Memory B cell (primary cell): ENCODE measurements at places on chromosomes 6 and 20.

- no peak overlapping the region for H3K4me3 ChIP-seq
- peaks cover 20% of the 10 kb centered on the region for H3K36me3 ChIP-seq
- H3K27me3 ChIP-seq: no peaks in the 10 kb centered on the region
- H3K27ac ChIP-seq: no peak overlapping the region
Observed at GRCh38 chr20:16476032-16476431, 97.2 kb downstream of the KIF16B start.

- no peaks in the 10 kb centered on the region for H3K4me1 ChIP-seq
- H3K4me3 ChIP-seq: no peak overlapping the region
Observed at GRCh38 chr6:122589115-122589514, 21.1 kb upstream of the PKIB start.

DNA sequence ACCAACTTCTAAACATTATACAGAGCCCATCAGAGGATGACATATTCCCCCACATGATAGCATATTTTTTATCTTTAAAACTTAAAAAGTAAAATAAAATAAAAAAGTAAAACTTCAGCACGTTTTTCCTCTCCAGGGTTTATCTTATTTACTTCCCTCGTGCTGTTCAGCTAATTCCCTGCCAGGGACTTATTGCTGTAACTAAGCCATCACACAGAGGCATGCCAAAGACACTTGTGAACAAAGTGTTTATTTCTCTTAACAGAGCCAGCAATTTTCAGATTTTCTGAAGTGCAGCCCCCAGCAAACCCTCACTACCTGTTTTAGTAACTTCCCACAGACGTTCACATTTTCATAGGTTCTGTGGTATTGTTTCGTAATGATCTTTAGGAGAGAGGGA lies 293.8 kb downstream of the ZNF217 start:
- H3K4me3 ChIP-seq: no peak overlapping the region
- DNase-seq: no peak
- H3K36me3 ChIP-seq: no peaks in the 10 kb centered on the region
- no peaks in the 10 kb centered on the region for H3K4me1 ChIP-seq
- H3K27ac ChIP-seq: no peak overlapping the region

DNA sequence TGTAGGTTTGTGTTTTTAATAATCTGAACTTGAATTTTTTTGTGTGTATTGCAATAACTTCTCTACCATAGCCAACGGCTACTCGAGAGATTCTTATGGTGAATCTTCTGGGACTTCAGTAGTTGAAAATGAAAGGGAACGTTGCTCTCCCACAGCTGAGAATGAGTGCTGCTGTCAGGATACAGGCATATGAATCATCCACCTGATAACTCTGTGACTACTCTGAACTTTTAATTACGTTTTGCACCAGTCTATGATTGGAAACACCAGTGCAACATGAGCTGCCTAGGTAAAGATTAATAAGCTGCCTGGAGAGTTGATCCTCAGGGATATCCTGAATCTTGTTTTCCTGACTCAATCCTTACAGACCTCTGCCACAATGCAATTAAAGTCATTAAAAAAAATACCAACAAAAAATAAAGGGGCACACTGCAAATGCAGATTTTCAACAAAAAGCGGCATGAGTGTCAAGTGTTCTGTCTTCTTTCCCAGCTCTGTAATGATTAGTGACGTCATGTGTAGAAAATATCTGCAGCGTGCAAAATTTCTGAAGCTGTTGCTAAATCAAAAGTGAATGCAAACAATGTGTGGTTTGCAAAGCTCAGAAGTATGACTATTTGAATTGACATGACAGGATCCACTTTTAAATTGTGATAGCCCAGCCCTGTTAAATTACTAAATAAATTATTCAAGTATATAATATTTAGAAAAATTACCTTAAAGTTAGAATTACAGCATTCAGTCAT lies 432.2 kb downstream of the HTR1B start:
- H3K36me3 ChIP-seq: no peaks in the 10 kb centered on the region
- no peaks in the 10 kb centered on the region for H3K27me3 ChIP-seq
- DNase-seq: no peak
- H3K4me1 ChIP-seq: no peaks in the 10 kb centered on the region
- H3K27ac ChIP-seq: no peak overlapping the region
- no peak overlapping the region for H3K4me3 ChIP-seq

DNA sequence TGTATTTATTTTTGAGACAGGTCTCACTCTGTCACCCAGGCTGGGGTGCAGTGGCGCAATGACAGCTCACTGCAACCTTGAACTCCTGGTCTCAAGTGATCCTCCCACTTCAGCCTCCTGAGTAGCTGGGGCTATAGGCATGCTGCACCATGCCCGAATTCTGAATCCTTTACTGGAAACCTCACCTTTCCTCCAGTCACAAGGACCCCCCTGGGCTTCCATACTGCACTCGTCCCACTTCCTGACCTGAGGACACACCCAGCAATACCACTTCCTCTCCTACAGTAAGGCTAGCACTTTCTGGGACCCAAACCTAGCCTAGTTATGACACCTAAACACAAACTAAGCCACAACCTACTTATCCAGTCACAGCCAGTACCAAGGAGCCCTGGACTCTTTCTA lies 68.2 kb downstream of the FAM217A start:
- H3K36me3 ChIP-seq: peaks cover 13% of the 10 kb centered on the region
- no peak for DNase-seq
- H3K4me3 ChIP-seq: peak overlapping the region; percentile 45
- H3K27ac ChIP-seq: peak overlapping the region; percentile 6
- peaks cover 27% of the 10 kb centered on the region for H3K4me1 ChIP-seq
- H3K27me3 ChIP-seq: no peaks in the 10 kb centered on the region

DNA sequence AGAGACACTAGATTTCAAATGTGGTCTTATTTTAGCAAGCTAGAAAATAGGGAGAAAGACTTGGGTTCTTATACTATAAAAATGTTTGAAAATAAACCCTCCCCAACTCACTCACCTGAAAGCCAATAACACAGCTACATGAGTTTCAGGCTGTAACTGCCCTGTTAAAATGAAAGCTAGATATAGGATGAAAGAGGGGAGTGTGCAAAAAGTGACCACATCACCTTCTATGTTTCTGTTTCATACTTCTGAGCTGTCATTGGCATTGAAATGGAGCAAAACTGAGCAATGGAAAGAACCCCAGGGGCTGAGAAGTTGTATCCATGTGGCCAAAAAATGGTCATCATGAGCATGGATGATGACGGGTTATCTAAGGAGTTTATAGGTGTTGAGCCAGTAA lies 148.1 kb upstream of the TENT5A start:
- no peaks in the 10 kb centered on the region for H3K27me3 ChIP-seq
- no peak overlapping the region for H3K27ac ChIP-seq
- H3K4me3 ChIP-seq: no peak overlapping the region
- H3K36me3 ChIP-seq: no peaks in the 10 kb centered on the region
- DNase-seq: no peak

GRCh38 chr6:14877758-14878157 lies 368.1 kb upstream of the JARID2 start:
- no peak for DNase-seq
- H3K36me3 ChIP-seq: no peaks in the 10 kb centered on the region
- H3K27me3 ChIP-seq: no peaks in the 10 kb centered on the region
- H3K4me1 ChIP-seq: peaks cover 11% of the 10 kb centered on the region

- H3K4me1 ChIP-seq: peaks cover 12% of the 10 kb centered on the region
- DNase-seq: no peak
- peaks cover 27% of the 10 kb centered on the region for H3K36me3 ChIP-seq
Observed at GRCh38 chr6:89640804-89641203, 2.3 kb upstream of the LYRM2 start.
